ENCODE measurements at places on chromosomes 4 and X.

GRCh38 chr4:36313301-36313700 lies 31.9 kb downstream of the DTHD1 start:
- no peak for DNase-seq

DNA sequence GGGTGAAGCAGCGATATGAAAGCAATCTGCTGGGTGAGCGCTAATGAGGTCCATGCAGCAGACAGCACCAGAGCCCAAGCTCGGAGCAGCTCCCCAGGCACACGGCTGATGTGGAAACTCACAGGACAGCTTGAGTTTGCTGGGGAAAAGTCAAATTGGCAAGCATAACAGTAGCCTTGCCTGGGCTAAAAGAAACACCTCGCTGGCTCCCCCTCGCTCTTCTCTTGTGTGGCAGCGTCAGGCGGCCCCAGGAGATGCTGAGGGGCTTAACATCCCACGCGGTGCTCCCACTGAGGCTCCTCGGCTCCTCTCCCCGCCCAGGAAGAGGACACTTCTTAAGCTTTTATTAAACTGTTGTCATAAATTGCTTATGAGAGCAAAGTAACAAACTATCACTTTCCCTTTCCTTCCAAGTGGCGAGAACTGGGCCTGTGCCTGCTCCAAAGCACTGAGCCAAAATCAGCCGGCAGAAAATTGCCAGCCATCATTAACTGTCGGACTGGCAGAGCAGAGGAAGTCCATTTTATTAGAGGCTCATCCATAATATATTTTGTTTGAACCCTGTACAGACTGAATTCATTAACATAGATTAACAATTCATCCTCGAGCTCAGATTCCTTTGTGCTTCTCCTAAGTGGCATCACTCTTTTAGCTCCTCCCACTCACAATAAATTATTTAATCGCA lies 111.4 kb downstream of the TSPAN5 start:
- DNase-seq: peak; percentile 37

DNA sequence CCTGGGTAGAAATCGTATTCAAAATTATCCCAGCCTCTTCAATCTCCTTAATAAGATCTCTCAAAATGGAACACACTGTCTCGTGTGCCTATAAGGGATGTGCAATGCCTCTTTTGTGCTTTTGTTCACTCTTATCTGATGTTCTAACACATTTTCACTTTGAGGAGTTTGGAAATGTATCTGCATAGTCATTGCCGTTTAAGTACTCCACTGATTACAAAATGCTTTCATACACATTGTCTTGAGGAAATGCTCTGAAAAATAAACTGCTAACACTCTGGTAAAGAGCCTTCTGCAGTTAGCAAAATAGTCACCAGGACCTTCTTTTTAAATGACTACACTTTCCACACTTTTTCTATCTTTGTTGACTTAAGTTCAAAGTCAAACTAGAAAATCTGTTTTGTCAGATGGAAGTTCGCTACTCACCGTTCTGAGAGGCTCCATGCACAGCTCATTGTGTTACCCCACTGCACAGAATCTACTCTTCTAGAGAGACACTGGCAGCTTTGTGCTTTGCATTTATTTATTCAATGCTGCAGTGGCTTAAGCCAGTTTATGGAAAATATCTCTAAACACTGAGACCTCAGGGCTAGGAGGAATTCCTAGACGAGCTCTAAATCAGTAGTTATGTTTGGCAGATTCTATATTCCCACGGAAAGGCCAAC lies 159.0 kb downstream of the CHIC2 start:
- DNase-seq: no peak

- no peak for DNase-seq
These were observed 112.3 kb upstream of the IL15 start for GRCh38 chr4:141524116-141524515.

DNA sequence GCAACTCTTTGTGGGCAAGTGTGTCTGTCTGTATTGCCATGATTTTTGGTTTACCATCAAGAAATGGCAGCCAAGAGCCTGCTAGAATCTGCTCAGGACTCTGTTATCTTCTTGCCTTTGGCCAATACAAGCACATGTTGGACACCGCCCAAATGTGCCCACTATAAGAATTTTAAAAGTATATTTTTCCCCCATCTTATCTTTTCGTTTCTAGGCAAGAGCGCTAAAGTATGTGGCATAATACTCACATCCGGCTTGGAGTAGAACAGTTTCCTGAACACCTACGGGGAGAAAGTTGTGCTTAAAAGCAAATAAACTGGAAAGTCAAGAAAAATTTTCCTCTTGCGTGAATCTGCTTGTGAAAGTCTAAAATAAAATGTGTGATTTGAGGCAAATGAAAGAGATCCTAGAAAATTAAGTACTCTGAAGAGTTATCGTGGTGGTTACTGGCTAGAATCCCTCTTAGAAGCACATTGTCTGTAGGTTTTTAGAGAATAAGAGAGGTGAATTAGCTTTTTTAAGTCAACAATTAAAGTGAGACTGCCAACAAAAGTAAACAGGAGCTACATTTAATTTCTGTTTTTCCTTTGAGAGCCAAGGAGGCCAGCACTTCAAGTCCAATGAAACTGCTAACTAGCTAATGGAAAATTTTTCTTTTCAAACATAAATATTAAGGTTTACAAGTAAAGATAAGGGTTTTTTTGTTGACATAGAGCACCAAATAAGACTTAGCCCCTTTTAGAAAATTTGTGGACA lies 220.2 kb downstream of the SOWAHB start:
- DNase-seq: no peak

DNA sequence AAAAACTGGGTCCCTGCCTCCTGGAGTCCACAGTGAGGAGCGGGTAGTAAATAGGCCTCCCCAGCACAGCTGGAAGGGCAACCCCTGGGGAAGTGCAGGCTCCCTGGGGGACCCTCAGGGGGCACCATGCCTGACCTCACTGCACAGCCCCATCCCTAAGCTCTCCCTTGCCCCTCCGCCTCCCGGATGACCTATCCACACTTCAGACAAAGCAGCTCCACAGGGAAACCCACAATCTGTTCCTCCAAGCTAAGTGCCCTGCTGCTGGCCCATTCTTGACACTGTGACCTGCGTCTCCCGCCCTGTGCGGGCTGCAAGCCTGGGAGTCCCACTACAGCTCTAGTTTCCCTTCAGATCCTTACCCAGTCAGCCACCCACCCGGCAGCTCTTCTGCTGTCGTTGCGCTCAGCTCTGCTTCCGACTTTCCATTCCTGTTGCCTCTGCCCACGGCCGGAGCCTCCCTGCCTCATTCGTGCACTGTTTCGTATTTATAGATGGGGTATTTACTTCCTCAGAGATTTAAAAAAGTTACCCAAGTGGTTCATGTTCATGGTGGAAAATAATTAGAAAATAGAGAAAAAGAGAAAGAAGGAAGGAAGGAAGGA lies 47.0 kb upstream of the STOX2 start:
- no peak for DNase-seq

- no peak for DNase-seq
These were observed 54.0 kb upstream of the PRDM8 start for GRCh38 chr4:80143307-80143679.

GRCh38 chr4:31662951-31663350 lies 942.8 kb downstream of the PCDH7 start:
- DNase-seq: no peak

DNA sequence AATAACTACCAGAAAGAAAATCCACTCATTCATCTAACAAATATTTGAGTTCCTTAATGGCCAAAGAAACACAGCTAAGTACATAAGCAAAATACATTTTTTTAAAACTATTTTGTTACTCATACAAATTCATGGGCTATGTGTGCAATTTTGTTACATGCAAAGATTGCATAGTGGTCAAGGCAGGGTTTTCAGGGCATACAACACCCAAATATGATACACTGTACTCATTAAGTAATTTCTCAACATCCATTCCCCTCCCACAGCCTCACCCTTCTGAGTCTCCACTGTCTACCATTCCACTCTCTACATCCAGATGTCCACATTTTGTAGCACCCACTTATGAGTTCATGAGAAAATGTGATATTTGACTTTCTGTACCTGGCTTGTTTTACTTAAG lies 58.2 kb downstream of the BRWD3 start:
- no peak for DNase-seq

GRCh38 chr4:15320121-15320678 lies 107.6 kb upstream of the C1QTNF7 start:
- DNase-seq: no peak

- DNase-seq: no peak
These were observed 38.8 kb upstream of the TRPC5OS start for GRCh38 chrX:111837197-111837596.

DNA sequence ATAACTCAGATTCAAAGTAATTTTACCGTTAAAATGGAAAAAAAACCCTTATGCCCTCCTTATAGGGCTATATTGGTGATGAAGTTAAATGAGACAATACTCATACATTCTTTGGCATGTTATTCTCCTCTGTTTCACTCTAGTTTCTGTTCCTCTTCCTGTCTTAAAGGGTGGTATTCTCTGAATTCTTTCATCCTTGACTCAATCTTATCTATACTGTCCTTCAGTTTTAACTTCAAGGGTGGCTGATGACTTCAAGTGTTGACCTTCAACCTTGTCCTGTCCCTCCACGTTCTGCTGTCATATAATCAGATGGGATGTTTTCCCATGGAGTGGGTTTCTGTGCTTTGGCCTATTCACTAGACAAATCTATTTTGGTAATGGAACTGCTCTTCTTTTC lies 44.0 kb downstream of the ZNF518B start:
- no peak for DNase-seq

DNA sequence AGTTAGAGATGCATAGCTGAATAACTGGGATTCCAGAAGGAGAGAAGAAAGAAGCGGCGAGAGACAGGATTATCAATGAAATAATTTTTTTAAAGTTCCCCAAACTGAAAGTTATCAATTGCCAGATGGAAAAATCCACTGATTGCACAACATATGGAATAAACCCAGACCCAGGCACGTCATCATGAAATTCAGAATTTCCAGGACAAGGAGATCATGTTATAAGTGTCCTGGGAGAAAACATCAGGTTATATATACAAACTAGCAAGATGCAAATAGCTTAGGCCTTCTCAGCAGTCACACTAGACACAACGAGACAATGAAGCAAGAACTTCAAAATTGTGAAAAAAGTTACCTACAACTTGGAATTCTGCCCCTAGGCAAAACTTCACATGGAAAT lies 200.0 kb downstream of the PALLD start:
- DNase-seq: no peak

DNA sequence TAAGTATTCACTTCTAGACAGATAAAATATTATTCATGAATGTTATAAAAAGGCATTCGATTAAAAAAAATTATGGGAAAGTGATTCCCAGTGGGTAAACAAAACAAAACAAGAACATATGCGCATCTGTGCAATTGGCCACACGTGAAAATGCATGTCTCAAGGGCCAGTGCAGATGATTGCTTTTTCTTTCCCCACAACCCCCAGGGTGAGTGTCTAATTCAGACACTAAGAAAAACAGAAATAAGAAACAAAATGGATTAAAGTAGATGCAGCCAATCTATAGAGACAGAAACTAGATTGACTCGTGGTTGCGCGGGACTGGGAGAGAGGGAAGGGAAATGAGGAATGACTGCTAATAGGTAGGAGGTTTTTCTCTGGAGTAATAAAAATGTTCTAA lies 49.5 kb downstream of the GPM6A start:
- no peak for DNase-seq

GRCh38 chrX:39903343-39903742 lies 194.4 kb downstream of the BCOR start:
- no peak for DNase-seq

DNA sequence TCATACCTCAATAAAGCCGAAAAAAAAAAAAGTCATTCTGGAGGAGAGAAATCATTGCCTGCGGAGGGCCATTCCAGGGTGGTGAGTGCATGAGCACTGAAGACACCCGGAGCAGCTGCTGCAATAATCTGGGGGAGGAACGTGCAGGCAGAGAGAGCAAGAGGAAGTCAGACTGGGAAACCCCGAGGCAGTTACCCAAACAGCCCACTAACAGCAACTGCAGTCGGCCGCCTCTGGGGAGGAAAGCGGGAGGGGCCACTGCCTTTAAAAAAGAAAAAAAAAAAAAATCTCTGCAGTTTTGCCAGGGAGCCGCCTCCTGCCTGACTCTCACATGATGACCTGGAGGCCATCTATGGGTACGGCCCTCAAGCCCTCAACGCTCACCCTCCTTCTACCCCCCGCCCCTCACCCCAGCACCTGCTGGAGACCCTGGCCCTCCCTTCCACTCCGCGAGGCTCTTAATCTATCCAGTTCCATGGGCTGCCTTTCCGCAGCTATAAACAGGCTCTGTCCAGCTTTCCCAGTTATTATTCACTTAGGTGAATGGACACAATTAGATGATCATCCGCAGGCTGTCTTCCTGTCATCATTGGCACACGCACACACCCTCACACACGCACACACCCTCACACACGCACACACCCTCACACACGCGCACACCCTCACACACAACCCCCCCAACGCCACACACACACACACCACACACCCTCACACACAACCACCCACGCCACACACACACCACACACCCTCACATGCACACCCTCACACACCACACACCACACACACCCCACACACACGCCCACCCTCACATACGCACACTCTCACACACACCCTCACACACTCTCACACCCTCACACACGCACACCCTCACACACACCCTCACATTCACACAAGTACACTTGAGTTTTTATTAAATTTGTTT lies 3.4 kb upstream of the AVPR2 start:
- peak; percentile 86 for DNase-seq

DNA sequence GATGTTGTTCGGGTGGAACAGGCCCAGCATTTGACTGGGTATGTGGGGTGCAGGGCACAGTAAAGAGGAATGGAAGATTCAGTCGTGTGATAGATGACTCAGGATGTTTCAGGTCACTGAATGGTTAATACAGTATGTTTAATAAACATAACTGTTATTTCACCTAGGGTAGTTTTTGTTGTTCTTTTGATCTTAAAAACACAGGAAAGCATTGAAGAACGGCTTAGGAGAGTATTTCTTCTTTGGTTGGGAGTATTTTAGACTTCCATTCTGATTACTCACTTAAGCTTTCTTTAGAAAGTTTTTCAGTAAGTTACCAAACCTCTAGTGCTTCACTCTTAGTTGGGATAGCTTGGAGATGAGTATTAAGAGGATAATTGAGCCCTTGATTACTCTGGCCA lies 62.3 kb downstream of the STAG2 start:
- DNase-seq: no peak

DNA sequence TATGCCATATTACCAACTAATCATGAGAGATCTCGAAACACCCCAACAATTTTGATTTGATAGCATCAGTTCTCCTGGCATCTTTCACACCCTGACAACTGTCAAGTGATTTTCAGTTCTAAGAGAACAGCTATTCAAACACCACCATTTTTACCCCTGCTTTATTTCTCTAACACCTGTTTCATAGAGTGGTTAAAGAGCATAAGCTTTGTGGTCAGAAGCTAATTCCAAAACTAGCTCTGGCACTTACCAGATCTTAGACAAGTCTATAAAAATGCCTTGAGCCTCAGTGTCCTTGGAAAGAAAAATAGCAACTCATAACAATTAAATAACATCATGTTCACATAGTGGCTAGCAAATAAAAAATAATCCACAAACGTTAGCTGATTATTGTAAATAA lies 17.9 kb downstream of the PPA2 start:
- DNase-seq: no peak

Data from umbilical cord (tissue), 2 donors.